ENCODE measurements at places on chromosomes 7 and 10.

DNA sequence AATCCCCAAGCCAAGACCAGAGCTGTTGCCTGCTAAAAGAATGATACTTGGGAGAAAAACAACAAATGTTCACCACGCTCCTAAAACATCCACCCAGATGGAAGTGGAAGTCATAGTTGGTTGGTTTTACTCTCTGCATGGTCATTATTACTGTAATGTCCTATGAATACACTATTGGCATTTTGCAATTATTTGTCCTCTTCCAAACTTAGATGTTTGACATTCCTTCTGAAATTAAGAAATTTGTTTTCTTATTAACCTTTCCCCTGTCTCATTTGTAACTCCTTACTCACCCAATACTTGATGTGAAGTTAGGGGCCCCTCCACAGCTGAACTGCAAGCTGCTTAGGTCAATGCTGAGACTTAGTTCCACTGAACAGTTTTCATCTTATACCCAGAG, 383.3 kb downstream of the INHBA start:
- DNase-seq = no peak

- no peak for DNase-seq
Observed at GRCh38 chr10:11775412-11775811, 33.2 kb downstream of the ECHDC3 start.

- DNase-seq = no peak
Observed at GRCh38 chr10:90604636-90605035, 253.2 kb downstream of the HTR7 start.

DNA sequence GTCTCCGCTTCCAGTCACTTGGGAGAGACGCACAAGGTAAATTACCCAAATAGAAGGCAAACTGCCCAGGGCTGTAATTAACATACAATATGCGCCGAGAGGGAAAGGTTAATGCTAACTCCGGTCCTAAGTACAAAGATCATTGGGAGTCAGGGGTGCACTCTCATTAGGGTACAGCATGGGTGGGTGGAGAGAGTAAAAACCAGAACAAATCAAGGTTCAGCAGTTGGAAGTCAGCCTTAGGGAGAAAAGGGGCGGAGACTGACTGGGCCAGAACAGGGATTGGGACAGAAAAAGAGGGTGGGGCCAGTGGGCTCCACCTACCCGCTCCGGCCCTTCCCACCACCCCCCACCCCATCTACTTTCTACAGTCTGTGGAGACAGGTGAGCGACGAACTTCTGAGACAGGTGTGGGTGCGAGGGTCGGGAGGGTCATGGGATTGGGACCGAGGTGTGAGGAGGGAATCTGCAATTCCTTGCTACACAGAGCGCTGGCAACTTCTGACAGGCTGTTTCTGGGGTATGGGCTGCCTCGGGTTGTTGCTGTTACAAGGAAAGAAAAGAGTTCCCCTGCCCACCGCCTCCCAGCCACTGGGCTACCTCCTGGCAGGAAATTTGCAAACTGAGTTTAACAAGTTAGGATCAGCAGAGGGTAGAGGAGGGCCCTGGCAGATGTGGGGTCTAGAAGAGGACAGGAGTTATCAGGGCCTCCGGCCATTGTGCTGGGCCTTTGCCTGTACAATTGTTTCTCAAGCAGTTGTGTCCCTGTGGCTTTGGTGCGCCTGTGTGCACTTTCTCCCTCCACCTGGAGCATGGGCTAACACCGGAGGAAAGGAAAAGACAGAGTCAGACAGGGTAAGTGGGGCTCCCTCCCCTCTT, at the start of gene TMEM139:
Gene TMEM139 (plus strand): TSS at position 368 of the 879 bp plus-strand sequence. CDS start 1,000 bp downstream, outside the sequence.
- DNase-seq = no peak

- no peak for DNase-seq
Observed at GRCh38 chr7:46318276-46318675, 397.2 kb upstream of the IGFBP3 start.

GRCh38 chr7:82442492-82443035, 1.0 kb downstream of the CACNA2D1 start:
- DNase-seq = peak; percentile 69

DNA sequence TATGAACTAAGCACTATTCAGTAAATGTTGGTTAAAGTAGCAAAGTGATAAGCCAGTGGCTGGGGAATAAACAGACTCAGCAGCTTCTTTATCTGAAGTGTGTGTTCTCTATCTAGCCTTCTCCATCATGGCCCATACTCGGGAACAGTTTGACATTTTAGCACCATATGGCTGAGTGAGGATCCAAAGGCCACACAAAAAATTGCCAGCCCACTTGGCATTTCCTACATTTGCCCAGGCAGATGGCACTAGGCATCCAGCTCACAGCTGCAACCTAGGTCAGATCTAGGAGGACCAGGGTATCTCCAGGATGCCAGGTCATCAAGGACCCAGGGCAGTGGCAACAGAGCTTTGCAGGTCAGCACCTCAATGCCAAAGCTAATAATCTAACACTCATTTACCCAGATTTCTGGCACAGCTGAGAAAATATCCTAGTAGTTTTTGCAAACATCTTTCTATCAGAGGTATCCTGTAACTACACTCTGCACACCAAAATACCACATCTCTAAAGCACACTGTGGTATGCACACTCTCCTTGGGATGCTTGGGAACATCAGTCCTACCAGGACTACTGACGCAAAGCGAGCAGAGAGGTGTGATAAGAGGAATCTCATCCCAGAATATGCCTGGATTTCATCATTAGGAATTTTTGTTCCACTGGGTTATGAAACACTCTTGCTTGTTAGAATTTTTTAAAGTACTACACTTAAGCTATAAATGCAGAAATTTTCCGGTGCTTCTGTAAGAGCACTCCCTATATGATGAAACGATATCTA, 61.7 kb downstream of the DOCK4 start:
- DNase-seq = no peak

DNA sequence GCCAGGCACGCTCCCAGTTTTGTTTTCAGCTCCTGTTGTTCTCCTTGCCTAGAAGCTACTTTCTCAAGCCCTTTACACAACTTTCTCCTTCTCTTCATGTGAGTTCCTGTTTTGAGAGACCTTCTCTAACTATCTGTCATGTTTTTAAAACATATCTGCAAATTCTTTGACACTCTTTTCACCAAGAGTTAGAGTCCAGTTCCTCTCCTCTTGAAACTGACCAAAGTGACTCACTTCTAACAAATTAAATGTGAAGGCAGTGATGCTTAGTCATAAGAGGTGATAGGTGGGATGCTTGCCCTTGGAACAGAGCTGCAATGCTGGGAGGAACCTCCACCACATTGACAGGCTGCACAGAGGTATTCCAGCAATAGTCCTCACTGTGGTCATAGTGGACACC, 25.3 kb downstream of the ZSCAN25 start:
- no peak for DNase-seq
